ENCODE measurements at places on chromosomes 13 and 19.

GRCh38 chr13:97798171-97798821 lies 155.2 kb upstream of the IPO5 start:
- DNase-seq: no peak

DNA sequence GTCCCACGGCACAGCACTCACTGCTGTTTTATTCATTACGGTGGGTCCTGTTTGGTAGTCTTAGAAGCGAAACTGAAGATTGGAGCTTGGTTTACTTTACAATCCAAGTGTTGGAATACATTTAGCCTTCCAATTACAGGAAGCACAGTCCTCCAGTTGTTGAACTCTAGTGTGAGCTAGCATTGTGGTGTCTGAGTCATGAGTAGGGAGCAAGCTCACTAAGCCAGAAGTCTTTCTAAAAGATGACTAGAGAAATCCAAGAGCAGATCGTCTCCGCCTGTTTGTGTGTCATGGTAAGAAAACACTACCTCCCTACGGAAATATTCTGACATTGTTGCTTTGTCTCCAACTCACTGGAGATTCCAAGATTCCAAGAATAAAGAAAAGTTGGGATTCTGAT lies 10.1 kb upstream of the SHISA2 start:
- no peak for DNase-seq

GRCh38 chr19:14347999-14348889 lies 33.0 kb upstream of the ADGRE5 start:
- peak; percentile 75 for DNase-seq

DNA sequence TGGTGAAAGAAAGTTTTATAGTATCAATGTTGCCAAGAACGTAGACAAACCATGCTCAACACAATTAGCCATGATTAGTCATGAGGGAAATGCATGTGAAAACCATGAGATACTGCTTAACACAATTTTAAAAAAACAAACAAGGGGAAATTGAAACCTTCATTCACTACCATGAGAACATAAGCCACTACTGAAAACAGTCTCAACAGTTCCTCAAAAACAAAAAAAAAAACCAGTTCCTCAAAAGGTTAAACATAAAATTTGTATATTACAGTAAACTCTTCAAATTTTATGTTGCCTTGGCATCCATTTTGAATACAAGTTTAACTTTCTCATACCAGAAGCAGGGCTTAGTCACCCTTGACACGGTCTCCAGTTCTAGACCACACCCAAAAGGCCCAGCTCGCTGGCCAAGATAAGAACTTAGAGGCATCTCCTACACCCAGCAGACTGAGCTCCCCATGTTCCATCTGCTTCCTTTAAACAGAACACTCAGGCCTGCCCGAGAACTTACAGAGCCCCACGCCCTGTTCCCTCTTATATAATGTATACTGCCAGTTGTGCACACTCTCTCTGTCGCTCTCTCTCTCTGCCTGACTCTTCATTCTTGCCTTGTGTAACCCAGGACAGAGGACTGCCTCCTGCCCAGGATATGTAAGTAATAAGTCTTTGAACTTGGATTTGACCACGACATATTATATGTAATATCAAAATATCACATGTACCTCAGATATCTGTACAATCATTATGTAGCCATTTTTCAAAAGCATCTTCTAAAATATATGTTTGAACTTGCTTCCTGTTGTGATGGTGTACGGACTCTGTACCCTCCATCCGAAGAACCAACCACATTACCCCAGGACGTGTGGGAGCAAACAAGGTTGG lies 67.4 kb downstream of the STK24 start:
- DNase-seq: no peak

All from BE2C (cell line).